ENCODE measurements at places on chromosomes 5 and 9. TPM values are rescaled to one million over a fixed set of nuclear protein-coding genes. Genes with fewer than 3 reads are reported as not detected.

Gene FAM200C
- total RNA-seq, result 4.9 TPM

DNA sequence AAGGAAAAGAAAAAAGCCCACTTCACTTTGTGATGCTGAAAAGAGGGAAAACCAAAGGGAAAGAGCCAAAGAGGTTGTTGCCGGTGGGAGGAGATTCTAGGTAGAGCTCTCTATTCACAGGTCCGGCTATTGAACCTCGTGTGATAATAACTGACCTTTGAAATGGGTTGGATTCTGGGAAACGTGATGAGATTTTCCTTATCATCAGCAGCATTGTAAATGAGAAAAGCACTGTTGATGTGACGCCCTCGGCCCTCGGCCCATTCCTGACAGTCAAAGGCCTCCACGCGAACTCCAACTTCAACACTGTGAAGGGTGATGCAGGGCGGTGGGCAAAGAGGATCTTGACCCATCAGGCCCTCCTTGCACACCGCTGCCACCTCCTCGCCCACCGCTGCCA lies 43.3 kb downstream of the ZCCHC9 start:
- H3K4me3 ChIP-seq, result no peak overlapping the region
- no peaks in the 10 kb centered on the region for H3K36me3 ChIP-seq
- H3K27me3 ChIP-seq, result no peaks in the 10 kb centered on the region
- DNase-seq, result no peak

DNA sequence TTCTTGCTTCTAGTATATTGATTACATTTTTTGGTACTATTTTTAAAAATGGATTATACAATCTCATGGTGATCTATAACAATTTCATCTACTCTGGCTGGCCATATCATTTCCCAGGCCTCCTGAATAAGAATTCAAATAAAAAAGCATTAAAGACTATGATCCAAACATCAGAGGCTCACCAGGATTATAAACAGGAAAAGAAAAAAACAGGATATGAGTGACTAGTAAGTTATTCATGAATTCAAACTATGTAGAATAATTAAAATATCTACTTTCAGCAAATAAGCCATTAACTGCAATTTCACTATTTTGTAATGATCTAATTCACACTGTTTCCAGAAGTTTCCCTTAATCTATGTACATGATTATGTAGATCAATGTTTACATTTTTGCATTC lies 293.1 kb upstream of the CDH6 start:
- no peaks in the 10 kb centered on the region for H3K4me1 ChIP-seq
- no peaks in the 10 kb centered on the region for H3K36me3 ChIP-seq
- H3K4me3 ChIP-seq, result no peak overlapping the region
- DNase-seq, result no peak
- no peaks in the 10 kb centered on the region for H3K27me3 ChIP-seq
- H3K27ac ChIP-seq, result no peak overlapping the region

GRCh38 chr5:57818397-57818796 lies 335.8 kb upstream of the ACTBL2 start:
- no peak overlapping the region for H3K4me3 ChIP-seq
- H3K27me3 ChIP-seq, result no peaks in the 10 kb centered on the region
- no peaks in the 10 kb centered on the region for H3K36me3 ChIP-seq
- no peak overlapping the region for H3K27ac ChIP-seq
- peaks cover 24% of the 10 kb centered on the region for H3K4me1 ChIP-seq
- DNase-seq, result no peak

- H3K4me3 ChIP-seq, result no peak overlapping the region
- no peak for DNase-seq
Observed at GRCh38 chr9:18421391-18421790, 52.6 kb upstream of the ADAMTSL1 start.

Data from left ventricle myocardium inferior (tissue), 1 donor.